ENCODE measurements at places on chromosomes 5 and 9.

DNA sequence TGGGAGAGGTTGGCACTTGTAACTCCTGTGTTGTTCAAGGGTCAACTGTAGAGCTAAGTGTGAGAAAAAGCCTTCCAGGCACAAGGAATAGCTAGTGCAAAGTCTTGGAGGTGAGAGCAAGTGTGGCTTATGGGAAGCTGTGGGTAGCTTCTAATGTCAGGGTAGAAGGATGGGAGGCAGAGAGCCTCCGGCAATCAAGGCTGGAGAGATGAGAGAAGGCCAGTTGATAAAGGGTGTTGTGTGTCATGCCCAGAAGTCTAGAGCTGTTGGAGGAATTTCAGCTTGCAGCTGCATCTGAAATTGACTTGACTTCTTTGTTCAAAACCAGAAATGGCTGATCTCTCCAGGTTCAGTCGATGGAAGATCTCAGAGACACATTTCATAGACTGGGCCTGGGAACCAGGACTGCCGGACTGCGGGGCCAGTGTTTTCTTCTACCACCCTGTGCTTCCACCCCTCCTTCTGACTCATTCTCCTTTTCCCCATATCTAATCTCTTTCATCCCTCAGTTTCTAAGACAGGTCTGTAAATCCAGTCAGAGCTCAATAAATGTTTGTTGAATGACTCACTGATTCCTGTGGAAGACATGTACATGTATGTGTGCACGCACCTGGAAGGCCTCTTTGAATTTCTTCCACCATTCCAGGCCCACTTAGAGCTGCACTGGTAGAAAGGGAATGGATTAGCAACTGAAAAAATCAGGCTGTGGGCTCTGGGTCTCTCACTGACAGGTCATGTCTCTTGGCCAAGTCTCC, 67.8 kb upstream of the KLF4 start:
- no peak for DNase-seq

GRCh38 chr5:97085459-97086181, 56.8 kb downstream of the LIX1 start:
- DNase-seq, result no peak

DNA sequence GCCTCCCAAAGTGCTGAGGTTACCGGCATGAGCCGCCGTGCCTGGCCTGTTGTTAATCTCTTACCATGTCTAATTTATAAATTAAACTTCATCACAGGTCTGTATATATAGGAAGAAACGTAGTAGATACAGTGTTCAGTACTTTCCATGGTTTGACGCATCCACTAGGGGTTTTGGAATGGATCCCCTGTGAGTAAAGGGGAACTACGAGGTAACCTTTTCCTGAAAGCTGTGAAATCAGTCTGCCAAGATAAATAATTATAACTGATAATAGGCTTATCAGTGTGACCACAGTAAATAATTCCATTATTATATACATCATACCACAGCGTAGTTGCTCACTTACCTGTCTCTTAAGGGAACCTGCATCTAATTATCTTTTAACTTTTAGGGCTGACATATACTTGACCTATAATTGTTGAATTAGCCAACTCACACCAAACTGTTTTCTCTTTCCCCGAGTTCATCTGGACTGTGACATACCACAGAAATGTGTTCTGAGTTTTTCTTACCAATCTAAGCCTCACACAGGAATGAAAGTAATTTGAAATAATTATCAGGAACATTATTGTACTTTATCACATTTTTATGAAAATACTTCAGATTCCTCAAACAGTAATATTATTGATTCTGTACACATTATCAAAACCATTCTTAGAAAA, 42.9 kb downstream of the DAPK1 start:
- DNase-seq, result no peak

DNA sequence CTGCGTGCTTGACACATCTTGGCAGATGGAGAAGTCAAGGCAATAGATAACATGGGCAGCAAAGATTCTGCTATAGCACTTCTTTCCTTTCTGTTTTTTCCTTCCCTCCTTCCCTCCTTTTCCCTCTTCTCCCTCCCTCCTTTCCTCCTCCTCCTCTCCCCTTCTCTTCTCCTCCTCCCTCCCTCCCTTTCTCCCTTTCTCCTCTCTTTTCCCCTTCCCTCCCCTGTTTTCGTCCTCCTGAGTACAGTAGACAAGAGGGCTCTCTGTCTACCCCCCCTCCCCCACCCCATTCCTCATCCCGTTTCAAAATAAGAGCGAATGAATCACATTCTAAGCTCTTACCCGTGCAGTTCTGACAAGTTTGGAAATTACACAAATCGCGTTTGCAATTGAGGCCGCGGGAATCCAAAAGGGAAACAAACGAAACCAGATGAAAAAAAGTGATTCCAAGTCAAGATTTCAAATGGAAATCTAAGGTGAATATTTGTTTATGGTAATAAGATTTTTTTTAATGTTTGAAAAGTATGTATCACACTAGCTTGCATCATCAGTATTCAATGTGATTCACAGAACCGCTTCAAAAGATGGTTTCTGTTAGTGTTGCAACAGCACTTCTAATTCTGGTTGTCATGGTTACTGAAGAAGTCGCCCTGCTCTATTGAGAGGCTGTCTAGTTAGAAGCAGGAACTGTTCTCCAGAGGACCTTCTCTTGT, 1.3 kb downstream of the NIM1K start:
- no peak for DNase-seq

- DNase-seq, result no peak
These were observed 183.9 kb downstream of the LRRC70 start for GRCh38 chr5:62762503-62762902.

DNA sequence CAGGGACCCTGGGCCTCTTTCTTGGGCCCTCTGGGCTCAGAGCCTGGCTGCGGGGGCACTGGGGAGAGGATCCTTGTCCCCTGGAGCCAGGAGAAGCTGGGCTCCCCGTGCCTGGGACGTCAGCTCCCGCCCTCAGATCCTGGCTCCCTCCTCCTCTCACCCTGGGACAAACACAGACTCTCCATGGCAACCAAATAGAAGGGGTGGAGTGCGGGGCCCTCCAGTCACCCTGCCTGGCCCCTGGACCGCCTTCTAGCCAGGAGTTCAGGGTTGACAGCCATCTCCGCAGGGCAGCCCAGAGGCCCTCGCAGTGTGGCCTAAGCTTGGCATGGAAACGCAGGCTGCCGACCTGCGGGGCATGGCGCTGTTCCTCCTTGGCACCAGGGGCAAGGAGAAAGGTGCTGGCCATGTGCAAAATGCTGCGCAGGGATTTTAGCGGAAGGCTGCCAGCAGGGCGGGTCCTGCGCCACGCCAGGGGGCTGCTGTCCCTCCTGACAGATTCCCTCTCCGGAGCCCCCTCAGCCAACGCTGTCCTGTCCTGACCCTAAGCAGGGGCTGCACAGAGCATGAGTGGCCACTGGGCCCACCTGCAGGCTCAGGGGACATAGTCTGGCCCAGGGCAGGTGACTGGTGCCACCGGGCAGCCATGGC, 1.0 kb downstream of the ZDHHC11 start:
- no peak for DNase-seq

GRCh38 chr5:68251386-68251785, 35.8 kb downstream of the PIK3R1 start:
- no peak for DNase-seq

- DNase-seq, result no peak
These were observed 8.4 kb downstream of the WDR41 start for GRCh38 chr5:77483682-77484081.

GRCh38 chr9:88313364-88314220, 74.7 kb upstream of the SPIN1 start:
- DNase-seq, result no peak

GRCh38 chr5:86644843-86645242, 27.1 kb downstream of the COX7C start:
- no peak for DNase-seq

GRCh38 chr9:86721843-86722705, 225.2 kb downstream of the GAS1 start:
- no peak for DNase-seq

- no peak for DNase-seq
These were observed 76.6 kb upstream of the ASTN2 start for GRCh38 chr9:117491491-117491890.

DNA sequence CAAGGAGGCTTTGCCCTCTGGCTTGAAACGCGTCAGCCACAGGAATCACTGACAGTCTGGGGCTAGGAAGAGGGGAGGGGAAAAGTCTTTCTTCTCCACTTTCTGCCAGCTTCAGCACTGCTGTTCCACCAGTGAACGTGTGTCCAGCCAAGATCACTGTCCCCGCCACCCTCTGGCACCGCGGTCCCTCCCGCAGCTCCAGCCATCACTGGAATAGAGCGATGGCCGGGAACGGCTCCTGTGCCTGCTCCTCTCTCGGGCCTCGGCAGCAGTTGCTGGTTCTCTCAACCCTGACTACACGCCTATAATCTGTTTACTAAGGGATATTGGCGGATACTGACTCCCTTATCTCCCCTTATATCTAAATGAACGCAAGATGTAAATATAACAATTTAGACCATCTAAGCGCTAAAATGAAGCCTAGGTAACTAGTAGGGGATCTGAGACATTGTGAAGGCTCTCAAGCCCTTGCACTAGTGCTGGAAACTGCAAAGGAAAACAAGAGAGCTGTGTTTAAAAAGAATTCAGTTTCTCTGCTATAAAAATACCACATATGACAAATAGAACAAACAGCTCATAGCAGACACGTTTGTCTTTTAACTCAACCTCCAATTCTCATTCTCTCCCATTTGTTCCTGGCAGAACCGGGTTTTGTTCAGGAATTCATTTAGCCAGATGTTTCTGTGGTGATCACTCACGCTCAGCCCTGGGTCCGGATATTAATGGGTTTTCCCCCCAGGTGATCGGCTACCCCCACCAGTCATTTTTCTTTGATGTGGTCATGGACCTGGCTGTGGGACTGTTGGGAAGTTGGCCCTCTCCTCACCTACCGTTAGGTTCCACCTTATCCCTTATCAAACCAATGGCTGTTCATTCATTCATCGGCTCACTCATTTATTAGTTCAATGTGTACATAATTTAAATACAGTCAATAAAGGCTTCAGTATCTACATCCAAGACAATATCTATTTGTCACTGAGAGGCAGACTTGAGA, 149.8 kb downstream of the MED10 start:
- no peak for DNase-seq

GRCh38 chr5:19608444-19609002, 379.5 kb downstream of the CDH18 start:
- DNase-seq, result no peak

GRCh38 chr5:43685252-43685950, 82.4 kb downstream of the NNT start:
- DNase-seq, result no peak

GRCh38 chr5:135448791-135449507, 1.8 kb upstream of the DCANP1 start:
- DNase-seq, result no peak

GRCh38 chr5:14395411-14395810, 186.2 kb upstream of the OTULINL start:
- DNase-seq, result no peak

GRCh38 chr5:129049126-129049799, 45.3 kb upstream of the ISOC1 start:
- no peak for DNase-seq

DNA sequence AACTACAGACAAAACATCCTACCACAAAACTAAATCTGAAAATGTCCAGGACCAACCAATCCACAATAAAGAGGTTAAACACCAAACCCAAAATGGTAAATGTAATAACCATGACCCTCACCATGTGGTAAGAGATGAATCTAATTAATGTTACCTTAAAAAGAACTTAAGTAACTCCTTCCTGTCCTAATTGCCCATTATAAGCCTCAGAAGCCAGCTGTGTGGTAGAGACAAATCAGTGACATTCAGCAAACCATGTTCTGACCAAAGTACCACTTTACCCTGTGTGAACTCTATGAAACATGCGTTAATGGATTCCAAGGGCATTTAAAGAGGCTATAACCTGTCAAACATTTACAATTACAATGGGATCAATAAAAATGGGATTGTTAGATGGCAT, 25.0 kb downstream of the LPAR1 start:
- DNase-seq, result no peak

- DNase-seq, result no peak
These were observed 82.9 kb upstream of the VCAN start for GRCh38 chr5:83388608-83389007.

- DNase-seq, result no peak
These were observed 124.6 kb downstream of the MAST4 start for GRCh38 chr5:66720780-66721179.

DNA sequence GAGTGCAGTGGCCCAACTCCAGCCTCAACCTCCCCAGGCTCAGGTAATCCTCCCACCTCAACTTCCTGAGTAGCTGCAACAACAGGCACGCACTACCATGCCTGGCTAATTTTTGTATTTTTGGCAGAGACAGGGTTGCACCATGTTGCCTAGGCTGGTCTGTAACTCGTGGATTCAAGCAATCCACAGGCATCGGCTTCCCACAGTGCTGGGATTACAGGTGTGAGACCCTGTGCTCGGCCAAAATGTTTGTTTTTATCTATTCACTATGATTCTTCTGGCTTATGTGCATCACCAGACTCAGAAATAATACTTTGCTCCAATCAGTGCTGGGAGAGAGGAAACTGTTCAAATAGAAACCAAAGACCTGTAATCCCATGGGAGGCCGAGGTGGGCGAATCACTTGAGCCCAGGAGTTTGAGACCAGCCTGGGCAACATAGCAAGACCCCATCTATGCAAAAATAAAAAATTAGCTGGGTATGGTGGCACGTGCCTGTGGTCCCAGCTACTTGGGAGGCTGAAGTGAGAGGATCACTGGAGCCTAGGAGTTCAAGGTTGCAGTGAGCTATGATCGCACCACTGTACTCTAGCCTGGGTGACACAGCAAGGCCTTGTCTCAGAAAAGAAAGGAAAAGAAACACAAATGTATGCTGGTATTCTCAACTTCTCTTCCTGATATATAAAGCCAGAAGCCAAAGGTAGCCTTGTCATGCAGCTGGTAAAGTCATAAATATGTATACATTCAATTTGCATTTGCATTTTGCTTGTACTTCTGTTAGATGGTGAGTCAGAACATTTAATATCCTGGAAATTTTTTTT, 4.5 kb downstream of the PIP5K1B start:
- DNase-seq, result no peak

GRCh38 chr9:134978272-134978671, 60.6 kb upstream of the FCN1 start:
- no peak for DNase-seq

- no peak for DNase-seq
These were observed 247.5 kb downstream of the TMEM161B start for GRCh38 chr5:88021141-88021540.

DNA sequence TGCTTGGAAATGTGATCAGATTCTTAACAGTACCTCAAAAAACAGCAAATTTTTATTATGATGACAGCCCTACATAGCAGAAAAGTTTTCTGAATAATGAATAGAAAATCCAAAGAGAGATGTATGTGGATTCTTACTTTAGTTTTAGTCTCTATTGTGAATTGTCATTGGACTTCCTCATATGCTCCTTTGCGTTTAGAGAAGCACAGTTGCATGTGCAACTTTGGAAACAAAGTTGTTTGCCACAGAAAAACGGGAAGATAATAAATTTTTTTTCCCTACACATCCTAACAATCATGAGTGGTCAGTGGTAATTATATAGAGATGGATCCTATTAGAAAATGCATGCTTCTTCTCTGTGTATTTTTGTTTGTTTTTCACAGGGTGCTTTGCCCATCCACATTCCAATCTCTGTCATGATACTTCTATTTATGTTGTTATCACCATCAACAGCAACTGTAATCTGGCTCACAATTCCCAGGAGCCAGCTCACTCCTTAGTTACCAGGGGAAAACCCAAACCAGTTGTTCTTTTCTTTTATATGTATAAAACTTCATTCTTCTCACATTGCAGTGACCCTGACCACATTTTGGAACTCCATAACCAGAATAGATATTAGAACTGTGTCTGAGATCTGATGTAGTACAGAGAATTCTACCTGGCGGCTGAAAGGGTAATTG, 118.7 kb downstream of the NDUFS4 start:
- no peak for DNase-seq

GRCh38 chr9:9949368-9949767, 663.4 kb downstream of the PTPRD start:
- no peak for DNase-seq

- DNase-seq, result no peak
These were observed 22.9 kb downstream of the GFPT2 start for GRCh38 chr5:180330270-180330648.
